T-helper 17 cell (primary cell): ENCODE measurements at places on chromosomes 11 and 22.

DNA sequence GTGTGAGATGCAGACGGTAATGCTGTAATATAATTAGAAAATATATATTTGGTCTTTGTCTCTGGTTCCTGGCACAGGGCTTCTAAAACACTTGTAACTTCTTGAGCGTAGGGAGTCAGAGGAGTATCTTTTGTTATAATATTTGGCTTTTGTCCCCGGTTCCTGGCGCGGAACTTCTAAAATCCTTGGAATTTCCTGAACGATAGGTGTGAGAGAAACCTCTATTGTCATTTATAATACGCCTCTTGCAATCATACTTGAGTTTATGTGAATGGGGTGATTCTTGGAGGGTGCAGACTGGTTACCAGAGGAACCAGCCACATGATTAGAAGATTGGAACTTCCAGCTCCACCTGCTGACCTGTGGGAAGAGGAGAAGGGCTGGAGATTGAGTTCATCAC is 54.1 kb upstream of the ZBED5 start:
- no peak for DNase-seq

GRCh38 chr11:124938206-124938765 is 2.4 kb upstream of the HEPACAM start:
- DNase-seq: no peak

GRCh38 chr11:132821014-132821413 is 711.3 kb downstream of the OPCML start:
- no peak for DNase-seq

- DNase-seq: no peak
These were observed 128.4 kb downstream of the OPCML start for GRCh38 chr11:133403900-133404299.

DNA sequence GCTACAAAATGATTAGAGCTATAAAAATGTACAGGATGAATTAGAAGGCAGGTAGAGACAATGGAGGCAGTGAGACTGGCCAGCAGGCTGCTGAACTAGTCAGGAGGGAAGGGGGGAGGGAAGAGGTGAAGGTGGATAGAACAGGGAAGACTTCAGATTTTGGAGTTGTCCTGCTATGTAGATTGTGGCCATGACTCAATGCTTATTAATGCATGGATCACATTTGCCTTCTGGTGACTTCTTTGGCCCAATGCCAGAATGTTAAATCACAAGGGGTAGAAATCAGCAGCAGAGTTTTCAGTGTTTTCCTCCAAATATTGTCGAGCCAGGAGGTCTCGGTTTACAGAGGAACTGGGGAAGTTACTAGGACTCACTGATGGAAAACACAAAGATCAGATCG is 346.6 kb downstream of the AASDHPPT start:
- DNase-seq: no peak

- no peak for DNase-seq
These were observed 5.8 kb upstream of the KDM2A start for GRCh38 chr11:67113231-67113721.

DNA sequence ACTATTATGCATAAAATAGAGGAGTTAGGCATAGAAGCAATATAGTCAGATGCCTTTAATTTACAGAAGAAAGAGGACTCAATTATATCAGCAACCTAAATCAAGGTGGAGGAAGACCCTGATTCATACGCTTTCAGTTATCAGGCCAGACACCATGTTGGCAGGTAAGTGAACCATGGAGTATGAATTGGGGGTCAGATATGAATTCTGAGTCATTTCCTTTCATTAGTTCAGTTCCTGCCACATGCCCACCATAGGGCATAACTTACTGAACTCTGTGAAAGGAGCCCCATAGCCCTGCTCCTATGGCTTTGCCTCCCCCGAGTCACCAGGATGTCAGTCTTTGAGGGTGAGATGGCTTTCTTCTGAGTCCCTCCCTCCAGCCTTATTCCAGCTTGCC is 15.1 kb downstream of the PATE2 start:
- no peak for DNase-seq

- no peak for DNase-seq
These were observed 12.9 kb upstream of the SLC43A3 start for GRCh38 chr11:57439786-57440185.

DNA sequence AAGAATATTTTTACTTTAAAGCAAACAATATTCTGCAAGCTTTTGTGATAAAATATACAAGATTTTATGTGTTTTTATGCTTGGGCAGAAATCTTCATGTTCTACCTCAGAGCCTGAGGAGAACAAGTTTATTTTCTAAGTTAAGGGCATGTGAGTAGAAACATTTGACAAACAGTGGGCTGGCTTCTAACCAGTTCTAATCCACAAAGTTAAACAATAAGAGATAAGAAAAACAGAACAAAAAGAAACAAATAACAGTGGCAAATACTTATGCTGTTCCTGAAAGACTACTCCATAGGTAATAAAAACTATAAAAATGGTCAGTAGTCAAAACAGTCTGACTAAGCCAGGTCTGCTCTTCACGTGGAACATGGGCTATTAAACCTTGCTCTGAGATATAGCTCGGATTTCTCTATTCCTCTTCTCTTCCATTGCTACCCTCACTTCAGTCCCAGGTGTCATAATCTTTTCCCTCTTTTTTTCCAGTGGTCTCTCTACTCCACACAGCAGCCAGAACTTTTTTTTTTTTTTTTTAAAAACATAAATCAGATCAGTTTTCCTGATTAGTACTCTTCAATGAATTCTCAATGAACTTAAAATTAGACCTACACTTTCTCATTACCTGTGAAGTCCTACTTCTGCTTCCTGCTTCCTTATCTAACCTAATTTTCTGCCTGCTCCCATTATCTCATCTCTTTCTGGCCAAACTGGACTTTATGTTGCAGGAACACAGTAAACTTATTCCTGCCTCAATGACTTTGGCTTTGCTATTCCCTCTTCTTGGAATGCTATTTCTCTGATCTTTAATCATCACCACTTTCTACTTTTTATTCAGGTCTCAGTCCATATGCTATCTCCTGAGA is 671.1 kb upstream of the CCDC90B start:
- DNase-seq: no peak

GRCh38 chr11:61588728-61589191 is 7.9 kb upstream of the SYT7 start:
- DNase-seq: no peak

GRCh38 chr11:117866526-117866925 is 9.9 kb downstream of the FXYD6 start:
- DNase-seq: no peak

DNA sequence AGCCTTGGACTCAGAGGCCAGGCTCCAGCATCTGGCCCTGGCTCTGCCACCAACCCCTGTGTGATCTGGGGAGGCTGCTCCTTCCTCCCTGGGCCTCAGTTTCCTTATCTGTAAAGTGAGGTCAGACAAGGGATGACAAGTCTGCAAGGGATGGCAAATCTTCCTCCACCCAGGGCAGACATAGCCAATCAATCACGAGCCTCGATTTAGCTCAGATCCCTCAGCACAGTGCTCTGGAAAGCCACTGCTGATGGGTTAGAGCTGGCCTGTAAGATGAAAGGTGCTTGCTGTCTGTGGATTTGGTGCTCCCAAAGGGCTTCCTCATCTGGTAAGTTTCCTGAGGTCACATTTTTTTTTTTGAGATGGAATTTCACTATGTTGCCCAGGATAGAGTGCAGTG is 20.2 kb downstream of the NPTXR start:
- DNase-seq: no peak

DNA sequence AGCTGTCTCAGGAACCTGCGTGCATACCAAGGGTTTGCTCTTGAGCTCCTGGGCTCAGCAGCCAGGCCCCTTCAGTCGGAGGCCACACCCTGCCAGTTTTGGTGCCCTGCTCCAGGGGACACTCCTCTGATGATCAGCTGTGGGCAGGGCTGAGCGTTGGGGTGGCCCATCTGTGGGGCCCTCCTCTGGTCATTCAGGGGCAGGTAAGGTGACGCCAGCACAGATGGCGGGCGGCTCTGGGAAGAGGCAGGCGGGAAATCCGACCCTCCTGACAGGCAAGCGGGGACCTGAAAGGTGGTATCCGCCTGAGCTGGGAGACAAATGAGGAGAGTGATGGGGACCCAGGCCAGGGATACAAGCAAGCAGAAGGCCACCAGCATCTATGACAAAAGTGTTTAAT is 3.8 kb upstream of the MFNG start:
- DNase-seq: no peak

DNA sequence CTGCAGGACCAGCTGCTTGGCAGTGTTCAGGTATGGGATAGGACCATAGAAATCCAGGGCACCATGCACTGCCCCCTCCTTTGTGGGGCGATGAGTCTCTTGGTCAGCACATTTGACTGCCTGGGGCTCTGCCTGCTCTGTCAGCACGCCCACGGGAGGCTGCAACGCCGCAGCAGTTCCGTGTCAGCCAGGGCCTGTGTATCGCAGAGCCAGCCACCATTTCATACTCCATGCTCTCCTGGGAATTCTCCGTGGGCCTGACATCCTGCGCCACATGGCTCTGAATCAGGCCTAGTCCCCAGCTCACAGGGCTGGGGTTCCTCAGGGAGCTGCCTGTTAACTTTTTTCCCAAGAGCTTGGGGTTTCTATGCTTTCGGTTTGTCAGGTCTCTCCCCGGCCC is 16.9 kb upstream of the RELT start:
- no peak for DNase-seq

DNA sequence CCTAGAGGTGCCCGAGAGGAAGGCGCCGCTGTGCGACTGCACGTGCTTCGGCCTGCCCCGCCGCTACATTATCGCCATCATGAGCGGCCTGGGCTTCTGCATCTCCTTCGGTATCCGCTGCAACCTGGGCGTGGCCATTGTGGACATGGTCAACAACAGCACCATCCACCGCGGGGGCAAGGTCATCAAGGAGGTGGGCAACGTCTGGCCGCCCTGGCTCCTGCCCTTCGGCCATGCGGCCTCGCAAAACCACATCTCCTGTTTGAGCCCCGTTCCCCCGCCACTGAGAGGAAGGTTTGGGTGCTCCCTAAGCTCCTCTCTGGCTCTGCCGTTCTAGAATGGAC is 3.4 kb downstream of the SLC17A6 start:
- no peak for DNase-seq

DNA sequence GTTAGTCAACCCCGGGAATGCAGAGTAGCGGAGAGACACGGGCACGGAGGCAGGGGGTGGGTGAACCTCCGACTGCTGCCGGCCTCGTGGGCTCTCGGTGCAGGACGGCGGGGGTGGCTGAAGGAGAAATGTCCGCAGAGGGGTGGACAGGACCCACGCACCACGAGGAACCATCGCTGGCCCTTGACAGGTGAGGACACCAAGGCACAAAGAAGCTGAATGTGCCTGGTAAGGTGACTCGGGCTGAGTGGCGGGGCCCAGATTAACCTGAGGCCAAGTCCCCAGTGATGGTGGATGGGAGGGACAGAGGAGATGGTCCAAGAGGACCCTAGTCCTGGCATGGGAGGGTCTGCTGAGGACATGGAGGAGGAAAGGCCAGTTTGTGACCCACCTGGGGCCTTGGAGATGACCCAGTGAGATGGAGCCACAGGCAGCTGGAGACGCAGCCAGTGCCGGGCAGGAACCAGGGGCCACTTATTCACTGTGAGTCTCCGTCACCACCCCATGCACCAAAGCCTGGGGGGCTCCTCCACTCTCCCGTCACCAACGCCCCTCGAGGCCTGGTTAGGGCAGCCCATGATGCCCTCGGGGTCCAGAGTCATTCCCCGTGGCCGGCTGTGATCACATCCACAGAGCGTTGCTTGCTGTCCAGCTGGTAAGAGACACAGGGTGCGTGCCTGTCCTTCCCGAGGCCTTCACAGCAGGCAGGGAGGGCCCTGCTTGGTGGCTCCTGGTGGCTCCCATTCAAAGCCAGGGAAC is 64.2 kb downstream of the CELSR1 start:
- no peak for DNase-seq

DNA sequence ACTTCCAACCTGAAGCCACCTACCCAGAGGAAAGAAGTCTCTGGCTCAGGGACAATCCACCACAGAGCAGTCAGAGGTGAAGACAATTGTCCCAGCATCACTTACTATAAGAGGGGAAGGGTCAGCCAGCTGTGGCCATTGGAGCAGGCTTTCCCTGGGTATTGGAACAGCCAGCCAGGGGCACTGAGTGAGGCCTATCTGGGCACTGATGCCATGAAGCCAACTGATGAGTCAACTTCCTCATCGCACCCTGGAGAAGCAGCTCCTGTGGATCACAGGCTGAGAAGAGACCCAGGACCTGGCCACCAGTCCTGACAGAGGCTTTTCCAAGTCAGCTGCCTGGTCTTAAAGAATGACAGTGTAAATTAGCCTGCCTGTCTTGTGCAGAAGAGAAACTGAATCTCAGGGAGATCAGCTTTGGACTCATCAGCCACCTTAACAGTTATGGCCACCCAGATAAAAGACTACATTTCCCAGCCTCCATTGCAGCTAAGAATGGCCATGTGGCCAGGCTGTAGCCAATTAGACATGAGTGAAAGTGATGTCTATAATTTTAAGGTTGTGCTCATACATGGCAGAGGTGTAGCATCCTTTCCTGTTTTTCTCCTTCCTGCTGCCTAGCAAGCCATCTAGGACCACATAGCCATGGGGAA is 19.0 kb downstream of the CHST1 start:
- DNase-seq: no peak

DNA sequence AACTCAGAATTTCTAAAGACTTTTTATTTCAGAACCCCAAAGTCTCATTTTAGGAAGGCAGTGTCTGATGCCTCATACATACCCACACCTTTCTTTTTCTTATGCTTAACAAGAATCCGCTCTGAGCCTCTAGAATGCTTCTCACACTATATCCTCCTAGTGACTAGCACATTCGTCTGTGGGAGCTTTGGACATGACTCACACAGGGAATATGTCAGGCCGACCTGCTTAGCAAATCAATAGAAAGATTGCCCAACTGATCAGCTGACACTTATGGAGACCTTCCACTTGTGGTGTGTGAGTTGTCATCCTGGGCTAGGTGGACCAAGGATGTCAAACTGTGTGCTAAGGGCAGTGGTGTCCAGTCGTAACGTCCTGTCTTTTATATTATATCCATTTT is 129.9 kb upstream of the TTC12 start:
- DNase-seq: no peak

DNA sequence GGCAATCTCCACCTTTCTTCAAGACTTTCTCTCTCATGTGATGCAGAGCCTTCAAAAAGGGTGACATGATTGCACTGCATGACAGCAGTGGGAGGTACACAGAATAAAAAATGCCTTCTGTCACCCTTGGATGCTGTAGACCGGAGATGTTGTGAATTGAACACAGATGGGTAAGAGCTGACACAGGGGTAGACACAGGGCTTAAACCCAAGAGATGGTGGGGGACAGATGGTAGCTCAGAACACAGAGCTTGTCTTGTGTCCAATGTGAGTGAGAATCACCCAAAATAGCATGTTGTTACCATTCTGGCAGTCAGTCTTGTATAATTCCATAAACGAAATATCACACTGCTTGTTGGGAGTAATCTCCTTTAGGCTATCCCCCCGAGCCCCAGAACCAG is 69.9 kb downstream of the JRKL start:
- DNase-seq: no peak

DNA sequence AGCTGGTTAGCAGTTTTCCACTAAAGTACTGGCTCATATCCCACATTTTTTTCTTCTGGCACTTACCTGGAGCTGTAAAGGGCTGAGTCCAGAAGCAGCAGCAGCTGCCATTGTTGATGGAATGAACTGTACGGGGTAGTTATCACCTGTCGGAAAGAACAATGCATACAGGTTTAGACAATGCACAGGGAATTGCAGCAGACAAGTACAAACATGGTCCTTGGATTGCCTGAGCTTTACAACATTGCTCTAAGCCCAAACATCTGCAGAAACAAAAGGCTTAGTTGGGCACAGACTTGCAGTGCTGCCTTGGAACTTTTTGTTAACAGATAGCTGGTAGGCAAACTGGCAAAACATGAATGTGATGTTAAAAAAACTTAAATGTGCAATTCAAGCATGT is 258.8 kb downstream of the SOX6 start:
- no peak for DNase-seq
